CD4-positive, alpha-beta T cell treated with Interleukin-15 for 4 hours (primary cell): ENCODE measurements at places on chromosomes 11 and 22.

GRCh38 chr22:31695423-31695822, 33.4 kb upstream of the PISD start:
- DNase-seq = no peak

DNA sequence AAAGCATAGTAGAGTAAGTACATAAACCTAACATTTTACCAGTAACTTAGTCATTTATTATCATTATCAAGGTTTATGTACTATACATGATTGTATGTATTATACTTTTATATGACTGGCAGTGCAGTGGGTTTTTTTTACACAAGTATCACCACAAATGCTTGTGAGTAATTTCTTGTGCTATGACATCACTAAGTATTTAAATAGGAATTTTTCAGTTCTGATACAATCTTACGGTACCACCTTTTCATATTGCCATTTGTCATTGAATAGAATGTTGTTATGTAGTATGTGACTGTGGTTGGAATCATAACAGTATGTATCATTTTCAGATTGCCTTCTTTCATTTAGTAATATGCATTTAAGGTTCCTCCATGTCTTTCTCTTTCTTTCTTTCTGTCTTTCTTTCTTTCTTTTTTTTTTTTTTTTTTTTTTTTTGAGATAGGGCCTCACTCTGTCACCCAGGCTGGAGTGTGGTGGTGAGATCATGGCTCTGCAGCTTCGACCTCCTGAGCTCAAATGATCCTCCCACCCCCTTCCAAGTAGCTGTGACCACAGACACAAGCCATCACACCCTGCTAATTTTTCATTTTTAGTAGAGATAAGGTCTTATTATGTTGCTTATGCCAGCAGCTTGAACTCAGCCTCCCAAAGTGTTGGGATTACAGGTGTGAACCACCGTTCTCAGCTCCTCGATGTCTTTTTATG, 18.6 kb downstream of the ATM start:
- peak; percentile 64 for DNase-seq

DNA sequence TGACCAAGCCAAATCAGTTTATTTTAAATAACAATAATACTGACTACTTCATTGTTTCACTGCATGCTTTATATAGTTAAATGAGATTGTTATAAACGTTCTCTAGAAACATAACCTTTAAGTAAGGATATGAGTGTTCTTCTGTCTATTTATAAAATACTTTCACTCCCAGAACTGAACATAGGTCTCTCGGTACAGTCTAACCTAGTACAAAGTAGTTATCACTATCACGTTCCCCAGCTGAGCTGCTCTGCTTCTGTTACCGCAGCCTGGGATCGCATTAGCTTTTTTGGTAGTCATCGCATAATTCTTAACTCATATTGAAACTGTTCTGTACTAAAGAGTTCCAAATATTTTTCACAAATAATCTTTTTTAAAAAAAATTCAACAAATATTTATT, 143.6 kb downstream of the WNT11 start:
- DNase-seq = no peak

- DNase-seq = no peak
Measured at GRCh38 chr11:34604145-34604544, 16.7 kb upstream of the EHF start.

GRCh38 chr11:6202041-6202440, 3.0 kb downstream of the OR52W1 start:
- DNase-seq = no peak

- DNase-seq = no peak
Measured at GRCh38 chr22:45228401-45228754, 12.3 kb downstream of the KIAA0930 start.

DNA sequence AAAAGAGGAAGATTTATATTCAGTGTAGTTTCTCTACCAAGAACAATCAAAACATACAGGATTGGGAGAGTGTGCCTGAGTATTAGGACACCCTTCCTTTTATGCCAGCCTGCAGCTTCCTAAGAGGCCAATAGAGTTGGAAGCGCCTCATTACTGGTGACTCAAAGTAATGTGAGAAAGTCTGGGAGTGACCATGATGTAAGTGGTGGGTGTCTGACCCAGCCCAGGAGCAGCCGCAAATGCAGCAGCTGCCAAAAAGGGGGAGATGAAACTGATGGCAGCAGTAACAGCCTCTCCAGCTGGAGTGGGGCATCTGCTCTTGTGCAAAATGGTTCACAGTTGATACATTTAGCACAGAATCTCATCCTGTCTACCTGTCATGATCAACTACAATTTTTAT, 62.0 kb downstream of the ZNF280B start:
- DNase-seq = no peak

DNA sequence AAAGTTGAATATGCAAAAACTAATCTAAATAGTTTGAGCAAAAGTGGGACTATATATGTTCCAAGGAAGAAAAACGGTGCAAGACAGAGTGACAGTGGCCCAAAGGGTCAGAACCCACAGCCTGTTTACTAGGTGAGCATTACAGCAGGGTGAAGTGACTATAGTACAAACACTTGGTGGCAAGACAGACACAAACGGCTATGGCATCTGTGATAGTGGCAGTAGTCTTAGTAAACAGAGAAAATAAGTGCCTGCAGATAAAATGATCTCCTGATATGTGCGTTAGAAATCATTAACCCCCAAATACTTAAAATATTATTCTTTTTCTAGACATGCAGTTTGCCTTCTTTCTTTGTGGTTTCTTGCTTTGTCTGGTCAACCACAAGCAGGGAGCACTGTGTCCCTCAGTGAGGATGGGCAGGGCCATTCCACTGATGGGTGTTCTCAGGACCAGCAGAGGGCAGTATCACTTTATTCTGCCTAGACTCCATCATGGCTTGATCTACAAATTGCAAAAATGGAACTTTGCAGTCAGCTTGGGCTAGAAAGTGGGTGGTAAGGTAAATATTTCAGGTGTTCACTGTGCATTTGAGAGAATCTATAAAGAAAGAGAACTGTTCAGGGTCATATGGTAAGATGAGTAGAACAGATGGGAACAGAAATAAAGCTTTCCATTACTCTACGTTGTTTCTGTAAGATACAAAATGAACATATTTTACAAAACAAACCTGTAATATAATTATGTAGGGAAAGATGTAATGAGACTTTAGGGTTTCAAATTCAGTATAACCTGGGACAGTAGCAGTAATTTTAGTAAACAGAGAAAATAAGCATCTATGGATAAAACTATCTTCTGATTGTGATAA, 198.2 kb downstream of the SWAP70 start:
- peak; percentile 45 for DNase-seq

DNA sequence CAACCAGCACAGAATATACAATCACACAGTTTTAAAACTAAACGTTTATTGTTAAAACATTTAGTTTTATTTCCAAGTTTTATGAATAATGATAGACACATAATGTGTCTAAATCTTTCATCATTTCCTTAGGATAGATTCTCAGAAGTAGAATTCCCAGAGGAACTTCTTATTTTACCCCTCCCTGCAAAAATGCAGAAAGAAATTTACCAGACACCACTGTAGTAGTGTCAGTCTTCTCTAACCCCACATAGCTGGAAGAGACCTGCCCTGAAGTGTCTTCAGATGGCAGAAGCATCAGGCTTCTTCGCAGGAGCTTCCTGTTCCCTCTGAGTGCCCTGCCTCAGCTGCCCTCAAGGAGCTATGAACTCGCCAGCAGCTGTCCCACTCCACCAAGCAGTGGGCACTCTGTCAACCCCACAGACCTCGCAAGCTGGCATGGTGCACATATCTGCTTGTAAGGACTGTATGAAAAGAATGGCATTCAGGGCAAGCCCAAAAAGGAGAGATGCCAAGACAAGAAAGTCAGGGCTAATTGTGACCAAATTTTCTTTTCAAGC, 28.5 kb upstream of the PAK1 start:
- no peak for DNase-seq

- DNase-seq = no peak
Measured at GRCh38 chr11:17432002-17432401, 43.5 kb upstream of the KCNJ11 start.

DNA sequence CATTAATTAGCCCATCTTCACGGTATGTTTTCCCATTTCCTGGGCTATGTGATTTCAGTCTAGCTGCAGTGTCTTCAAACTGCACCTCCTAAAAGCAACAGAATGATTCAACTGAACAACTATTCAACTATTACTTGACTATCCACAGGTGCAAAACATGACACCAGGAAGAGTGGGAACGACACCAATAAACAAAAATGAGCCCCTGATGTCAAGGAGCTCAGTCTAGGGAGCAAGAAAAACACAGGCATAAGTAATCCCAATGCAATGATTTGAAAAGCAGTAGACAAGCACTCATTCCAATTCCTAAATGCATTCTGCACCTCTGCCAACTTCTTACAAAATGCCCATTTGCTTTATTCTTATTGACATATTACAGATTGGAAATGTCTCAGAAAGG, 285.6 kb downstream of the ETS1 start:
- no peak for DNase-seq

- DNase-seq = no peak
Measured at GRCh38 chr11:91904792-91905785, 319.5 kb upstream of the FAT3 start.

DNA sequence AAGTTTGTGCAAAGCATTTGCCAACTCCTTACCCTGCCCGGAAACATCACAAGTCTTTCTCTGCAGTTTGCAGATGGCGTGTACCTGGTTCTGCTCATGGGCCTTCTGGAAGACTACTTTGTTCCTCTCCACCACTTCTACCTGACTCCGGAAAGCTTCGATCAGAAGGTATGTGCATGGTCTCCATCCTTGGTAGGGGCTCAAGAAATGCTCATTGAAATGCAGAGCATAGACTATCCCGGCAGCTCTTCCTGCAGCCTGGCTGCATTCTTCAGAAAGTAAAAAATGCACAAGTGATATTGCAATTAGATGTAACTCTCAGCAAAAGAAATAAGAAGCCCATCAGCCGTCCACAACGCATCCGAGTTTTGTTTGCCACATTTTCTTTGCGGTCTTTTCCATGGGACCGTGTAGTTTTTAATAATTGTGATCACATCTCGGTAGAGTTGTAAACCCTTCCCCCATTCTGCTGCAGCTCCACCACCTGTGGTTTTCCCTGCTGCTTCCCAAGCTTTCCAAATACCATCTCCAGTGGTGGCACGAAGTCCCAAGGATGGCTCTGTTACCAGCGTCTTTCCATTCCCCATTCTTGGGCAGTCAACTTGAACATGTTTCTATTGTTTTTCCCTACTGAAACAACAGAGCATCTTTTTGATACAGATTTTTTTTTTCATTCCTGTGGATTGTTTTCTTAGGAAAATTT, 22.7 kb upstream of the PARVG start:
- no peak for DNase-seq

DNA sequence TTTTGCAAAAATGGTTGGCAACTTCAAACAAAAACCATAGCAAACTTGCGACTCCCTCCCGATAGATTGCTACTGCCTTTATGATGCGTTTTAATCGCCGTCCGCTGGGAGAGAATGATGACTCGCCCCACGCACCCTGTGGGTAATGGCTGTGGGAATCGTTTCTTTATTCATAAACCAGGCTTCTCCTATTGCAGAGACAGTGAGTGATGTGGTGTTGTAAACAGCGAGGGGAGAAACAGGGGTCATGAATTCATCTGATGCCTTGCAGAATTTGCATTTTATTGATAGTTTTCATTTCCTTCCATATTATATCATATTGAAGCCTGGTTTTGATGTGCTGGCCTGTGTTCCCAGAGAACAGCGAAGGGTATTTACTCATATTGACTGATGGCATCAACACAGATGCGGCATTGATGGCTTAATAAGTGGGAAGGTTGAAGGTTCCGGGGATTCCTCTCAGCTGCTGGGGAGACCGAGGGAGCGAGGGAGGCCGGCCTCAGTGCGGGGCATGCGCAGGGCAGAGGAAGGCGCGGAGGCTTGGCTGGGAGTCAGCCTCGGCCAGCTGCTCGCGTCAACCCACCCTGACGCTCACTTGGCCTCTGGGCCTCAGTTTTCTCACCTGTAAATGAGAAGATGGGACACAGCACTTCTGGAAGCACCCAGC, 41.3 kb downstream of the ARHGAP8 start:
- DNase-seq = no peak
